NB4 (cell line): ENCODE measurements at places on chromosomes 16 and 17.

DNA sequence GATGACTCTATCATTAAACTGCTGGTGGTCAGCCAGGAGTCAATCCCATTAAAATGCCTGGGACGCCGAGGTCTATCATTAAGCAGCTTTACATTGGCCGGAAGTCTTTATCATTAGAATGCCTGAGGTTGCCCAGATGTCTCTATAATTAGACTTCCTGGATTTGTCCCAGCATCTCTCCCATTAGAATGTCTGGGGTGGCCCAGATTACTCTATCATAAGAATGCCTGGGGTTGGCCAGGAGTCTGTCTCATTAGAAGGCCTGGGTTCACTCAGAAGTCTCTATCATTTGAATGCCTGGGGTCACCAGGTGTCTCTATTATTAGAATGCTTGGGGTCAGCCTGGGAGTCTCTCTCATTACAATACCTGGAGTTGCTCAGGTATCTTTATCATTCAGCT, 2227.2 kb downstream of the TP53TG3F start:
- no peak for DNase-seq

- DNase-seq, result peak; percentile 51
These were observed 22.9 kb upstream of the ZFPM1 start for GRCh38 chr16:88430185-88430523.

DNA sequence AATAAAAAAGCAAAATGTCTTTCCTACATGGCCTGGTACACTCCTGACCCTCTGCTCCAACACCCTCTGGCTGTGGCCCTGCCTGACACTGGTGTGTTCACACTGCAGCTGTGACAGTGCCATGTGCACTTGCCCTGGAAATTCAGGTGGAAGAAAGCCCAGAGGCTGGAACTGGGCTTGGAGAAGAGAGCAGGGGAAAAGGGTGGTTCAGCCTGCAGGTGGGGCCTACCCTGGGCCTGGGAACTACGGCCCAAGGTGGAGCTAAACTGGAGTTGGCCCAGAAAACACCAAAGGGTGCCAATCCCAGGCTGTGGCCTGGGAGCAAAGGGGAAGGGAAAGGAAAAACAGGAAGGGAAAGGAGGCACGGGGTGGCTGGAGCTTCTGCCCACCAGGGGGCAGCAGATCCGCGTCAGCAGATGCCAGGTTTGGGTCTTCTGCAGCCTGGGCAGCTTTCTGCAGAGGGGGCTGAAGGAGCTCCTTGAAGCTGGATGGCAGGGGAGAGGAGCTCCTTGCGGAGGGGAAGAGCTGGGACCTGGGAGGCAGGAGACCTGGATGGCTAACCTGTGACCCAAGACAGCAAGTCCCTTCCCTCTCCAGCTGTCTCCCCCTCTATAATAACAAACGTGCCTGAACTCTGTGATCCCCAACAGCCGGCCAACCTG, 15.4 kb upstream of the CTCF start:
- DNase-seq, result peak; percentile 82

- DNase-seq, result no peak
These were observed 13.1 kb downstream of the MAP2K6 start for GRCh38 chr17:69427486-69428197.

- no peak for DNase-seq
These were observed 13.5 kb downstream of the MPG start for GRCh38 chr16:91484-91883.

DNA sequence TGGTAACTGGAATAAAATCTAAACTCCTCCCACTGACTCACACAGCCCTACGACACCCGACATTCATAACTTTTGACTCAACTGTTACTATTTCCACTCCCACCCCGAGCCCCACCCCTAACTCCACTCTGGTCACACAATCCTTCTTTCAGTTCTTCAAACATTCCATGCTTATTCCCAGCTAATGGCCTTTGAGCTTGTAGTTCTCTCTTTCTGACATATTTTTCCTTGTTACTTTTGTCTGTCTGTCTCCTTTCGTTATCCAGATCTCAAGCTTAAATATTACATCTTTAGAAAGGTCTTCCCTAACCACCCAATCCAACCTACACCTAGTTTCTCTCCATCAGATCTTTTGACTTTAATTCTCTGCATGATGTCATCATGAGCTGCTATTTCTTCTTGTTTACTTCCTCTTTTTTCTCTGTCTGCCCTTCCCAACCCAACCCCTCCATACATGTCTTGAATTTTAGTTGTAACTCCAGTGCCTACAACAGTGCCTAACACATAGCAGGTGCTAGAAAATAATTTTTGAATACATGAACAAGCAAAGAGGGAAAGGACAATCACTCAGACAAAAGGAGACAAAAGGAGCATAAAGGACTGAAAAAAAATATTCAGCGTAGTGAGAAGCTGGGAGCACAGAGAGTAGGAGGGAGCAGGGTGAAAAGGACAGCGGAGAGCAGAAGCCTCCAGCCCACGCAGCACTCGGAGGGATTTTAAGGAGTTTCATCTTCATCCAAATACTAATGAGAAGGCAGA, 65.2 kb upstream of the SMIM36 start:
- DNase-seq, result peak; percentile 49

DNA sequence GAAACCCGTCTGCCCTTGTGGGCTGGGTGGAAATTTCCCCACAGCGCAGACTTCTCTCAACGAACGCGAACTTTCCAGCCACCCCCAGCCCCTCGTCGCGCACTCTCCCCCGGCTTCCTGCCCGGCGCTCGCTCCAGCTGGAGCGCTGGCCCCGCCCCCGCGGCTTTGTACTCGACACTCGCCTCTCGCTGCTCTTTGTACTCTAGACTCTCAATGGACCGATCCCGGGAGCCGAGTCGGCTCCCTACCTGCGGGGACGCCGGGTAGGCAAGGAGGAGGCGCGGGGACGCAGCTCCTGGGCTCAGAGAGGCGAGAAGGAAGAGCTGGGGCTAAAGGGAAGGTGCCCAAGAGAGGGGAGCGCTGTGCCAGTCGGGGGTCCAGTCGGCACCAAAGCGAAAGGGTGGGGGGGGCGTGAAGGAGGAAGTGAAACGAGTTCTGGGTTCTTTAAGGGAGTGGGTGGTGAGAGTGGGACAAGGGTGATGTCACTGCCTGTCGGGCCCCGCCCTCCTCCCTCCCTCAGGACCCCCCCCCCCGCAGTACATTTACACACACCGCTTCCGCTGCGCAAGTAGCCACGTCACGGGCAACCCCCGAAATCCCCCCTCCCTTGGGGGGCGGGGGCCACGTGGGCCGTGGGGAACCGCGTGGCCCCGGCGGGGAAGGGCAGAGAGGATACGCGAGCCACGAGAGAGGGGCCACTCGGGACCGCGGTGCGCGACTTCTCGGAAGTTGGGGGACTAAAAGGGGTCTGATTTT, 9.7 kb downstream of the KDM6B start:
- DNase-seq, result peak; percentile 78

GRCh38 chr16:85856079-85856478, 42.9 kb upstream of the IRF8 start:
- peak; percentile 86 for DNase-seq

- no peak for DNase-seq
These were observed 111.5 kb downstream of the RMI2 start for GRCh38 chr16:11456741-11457140.

DNA sequence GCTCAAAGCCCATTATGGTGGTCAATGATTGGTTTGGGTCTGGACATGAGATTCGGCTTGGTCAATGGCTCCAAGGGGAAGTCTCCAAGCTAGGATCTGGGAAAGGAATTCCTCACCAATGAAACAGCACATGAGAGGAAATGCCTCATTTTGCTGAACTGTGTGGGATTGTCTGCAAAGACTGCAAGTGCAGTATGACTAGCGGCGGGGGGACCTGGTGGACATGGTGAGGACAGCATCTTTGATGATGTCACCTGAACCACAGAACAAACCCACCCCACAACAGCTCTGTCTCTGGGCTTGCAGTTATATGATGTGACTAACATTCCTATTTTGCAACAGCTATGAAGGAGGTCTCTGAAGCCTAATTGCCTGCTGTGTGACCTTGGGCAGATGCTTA, 50.6 kb upstream of the NKD1 start:
- DNase-seq, result peak; percentile 28

DNA sequence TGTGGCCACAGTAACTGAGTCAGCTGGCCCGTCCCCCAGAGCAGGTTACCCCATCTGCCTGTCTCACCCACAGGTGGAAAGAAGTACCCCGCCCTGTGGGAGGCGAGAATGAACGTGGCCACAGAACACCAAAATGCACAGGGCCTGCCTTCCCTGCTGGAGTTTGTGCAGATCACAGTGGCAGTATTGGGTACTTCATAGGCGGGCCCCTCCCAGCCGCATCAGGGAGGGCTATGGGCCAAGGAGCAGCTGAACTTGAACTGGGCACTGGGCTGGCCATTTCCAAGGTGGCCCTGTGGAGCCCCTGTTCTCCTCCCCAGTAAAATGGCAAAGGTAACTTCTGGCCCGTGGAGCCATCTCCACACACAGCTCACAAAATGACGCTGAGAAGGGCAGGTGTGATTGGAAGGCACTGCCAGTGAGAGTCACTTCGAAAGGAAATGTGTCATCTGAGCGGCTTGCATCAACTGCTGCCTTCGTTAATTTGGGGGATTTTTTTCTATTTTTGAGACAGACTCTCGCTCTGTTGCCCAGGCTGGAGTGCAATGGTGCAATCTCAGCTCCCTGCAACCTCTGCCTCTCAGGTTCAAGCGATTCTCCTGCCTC, 162.9 kb downstream of the ENGASE start:
- no peak for DNase-seq

GRCh38 chr17:9443811-9444210, 131.8 kb downstream of the STX8 start:
- no peak for DNase-seq

DNA sequence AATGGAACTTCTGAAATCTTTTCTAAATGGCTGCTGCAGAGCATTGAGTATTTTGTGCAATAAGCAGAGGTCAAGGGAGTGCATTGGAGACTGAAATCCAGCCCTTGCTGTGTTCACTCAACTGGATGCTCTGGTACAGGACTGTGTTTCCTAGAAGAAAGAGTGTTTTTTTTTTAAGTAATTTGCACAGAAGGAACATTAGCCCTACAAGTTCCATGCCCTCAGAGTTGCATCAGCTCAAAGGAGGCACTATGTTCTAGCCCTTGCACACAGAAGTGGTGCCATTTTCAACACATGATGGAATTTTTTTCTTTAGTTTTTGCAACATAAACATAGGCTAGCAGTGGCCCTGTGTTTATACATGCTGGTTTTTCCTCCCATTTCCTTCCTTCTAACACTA, 144.1 kb upstream of the HLF start:
- no peak for DNase-seq

- peak; percentile 70 for DNase-seq
These were observed 59.8 kb upstream of the RPH3AL start for GRCh38 chr17:412211-413015.

DNA sequence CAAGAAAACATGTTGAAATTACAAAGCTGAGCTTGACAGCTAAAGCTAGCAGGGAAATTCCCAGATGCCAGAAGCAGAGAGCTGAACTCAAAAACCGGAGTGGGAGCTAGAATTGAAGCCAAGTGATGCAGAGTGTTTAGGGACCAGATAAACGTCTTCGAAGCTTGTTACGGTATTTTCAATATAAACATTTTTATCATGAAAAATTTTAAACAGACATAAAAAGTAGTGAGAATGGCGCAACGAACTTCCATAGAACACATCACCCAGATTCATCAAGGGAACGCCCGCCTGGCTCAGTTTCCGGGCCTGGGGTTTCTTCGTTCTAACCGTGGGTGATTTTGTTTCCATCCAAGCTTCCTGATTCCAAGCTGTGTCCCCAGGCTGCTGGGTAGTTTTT, 18.1 kb downstream of the SPNS2 start:
- no peak for DNase-seq

DNA sequence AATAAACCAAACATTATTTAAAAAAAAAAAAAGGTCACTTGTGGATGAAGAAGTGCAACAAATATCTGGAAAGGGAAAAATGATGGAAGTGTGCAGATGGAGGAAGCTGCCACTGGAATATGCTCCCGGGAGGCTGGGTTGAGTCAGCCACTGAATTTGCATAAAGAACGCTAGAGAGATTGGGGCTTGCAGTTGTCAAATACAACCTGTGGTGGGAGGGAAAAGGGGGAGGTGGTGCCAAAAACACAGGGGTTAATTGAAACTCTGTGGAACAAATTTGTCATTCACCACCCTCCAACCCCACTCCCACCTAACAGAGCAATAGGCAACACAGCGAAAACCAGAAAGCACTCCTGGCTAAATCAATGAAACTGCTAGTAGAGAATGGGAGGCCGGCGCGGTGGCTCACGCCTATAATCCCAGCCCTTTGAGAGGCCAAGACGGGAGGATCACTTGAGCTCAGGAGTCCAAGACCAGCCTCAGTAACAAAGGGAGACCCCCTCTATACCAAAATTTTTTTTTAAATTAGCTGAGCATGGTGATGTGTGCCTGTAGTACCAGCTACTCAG, 37.6 kb upstream of the RPL38 start:
- no peak for DNase-seq

- peak; percentile 73 for DNase-seq
These were observed 29.3 kb downstream of the MAPT start for GRCh38 chr17:45923511-45924268.

DNA sequence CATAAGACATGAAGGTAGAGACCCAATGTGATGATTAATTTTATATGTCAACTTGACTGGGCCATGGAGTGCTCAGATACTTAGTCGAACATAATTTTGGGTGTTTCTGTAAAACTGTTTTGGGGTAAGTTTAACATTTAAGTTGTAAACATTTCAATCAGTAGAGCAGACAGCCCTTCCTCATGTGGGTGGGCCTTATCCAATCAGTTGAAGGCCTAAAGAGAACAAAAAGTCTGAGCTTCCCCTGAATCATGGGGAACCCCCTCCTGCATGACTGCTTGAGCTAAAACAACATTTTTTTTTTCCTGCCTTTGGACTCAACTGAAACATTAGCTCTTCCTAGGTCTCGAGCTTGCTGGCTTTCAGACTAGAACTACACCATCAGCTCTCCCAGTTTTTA, 327.3 kb upstream of the SOX9 start:
- DNase-seq, result no peak

DNA sequence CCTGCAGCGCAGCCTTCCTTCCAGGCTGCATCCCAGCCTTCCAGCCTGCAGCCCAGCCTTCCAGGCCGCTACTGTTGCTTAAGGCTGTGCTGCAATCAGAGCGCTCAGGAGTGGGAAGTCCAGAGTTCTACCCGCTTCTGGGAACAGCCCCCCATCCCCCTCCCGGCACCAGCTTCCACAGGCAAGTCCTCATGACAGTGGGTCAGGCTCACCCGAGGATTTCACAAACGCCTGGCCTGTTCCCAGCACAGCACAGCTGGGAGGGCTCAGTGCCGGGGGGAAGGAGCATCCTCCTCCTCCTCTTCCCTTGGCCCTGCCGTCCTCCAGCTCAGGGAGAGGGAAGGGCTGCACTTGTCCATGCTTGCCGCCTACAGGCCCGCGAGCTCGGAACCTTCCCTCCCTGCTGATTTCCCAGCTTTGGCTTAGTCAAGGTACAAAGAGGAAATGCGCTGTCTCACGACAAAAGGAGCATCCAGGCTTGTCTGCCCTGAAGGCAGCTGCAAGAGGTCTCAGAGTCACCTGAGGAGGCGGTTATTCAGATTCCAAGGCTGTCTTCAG, 8.3 kb downstream of the SOCS3 start:
- DNase-seq, result no peak

DNA sequence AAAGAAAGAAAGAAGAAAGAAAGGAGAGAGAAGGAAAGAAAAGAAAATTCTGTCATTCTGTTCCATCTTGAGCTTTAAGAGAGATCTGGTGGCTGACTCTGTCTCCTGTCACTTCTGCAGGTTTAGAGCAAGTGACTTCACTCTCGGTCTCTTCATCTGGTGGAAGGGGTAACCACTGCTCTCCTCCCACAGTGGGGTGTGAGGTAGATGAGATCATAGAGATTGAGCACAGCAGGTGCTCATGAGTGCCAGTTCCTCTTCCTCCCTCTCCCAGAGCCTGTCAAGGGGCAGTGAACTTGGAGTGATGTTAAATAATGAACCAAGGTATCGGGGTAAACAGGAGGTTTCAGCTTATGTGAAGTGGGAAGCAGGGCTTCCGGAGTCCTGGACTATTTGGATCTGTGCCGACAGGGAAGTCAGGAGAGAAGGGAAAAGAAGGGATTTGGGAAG, 47.7 kb downstream of the BEAN1 start:
- DNase-seq, result peak; percentile 84
